ENCODE measurements at places on chromosomes 16 and 17. TPM values are rescaled to one million over a fixed set of nuclear protein-coding genes. Genes with fewer than 3 reads are reported as not detected.

Gene ZNF469
- 0.10 TPM for polyA plus RNA-seq

Gene AARS1
- polyA plus RNA-seq, result 13.9 TPM

Gene MFSD6L
- polyA plus RNA-seq, result 0.20 TPM

Gene MT1A
- not detected for polyA plus RNA-seq

Gene TBC1D3E
- polyA plus RNA-seq, result not detected

Gene LRRC75A
- polyA plus RNA-seq, result 1.4 TPM

Gene TTLL6
- not detected for polyA plus RNA-seq

Gene GLG1
- polyA plus RNA-seq, result 40.3 TPM

DNA sequence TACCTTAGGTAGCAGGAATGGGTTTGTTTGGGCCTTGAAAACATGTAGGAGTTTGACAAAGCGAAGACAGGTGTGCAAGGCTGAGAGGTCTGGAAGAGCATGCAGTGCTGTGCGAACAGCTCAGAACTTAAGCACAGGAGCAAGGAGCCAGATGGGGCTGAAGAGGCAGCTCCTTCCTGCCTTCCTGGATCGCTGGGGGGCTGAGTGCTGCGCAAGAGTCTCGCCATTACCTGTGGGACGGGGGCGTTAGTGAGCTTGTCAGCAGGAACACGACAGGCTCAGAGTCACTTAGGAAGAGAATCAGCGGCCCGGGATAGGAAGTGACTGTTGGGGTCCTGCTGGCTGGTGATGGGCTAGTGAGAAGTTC is 464 bp upstream of the MRM1 start:
- no peak for DNase-seq

GRCh38 chr17:63439687-63440086 is 6.4 kb downstream of the CYB561 start:
- DNase-seq, result peak; percentile 58

DNA sequence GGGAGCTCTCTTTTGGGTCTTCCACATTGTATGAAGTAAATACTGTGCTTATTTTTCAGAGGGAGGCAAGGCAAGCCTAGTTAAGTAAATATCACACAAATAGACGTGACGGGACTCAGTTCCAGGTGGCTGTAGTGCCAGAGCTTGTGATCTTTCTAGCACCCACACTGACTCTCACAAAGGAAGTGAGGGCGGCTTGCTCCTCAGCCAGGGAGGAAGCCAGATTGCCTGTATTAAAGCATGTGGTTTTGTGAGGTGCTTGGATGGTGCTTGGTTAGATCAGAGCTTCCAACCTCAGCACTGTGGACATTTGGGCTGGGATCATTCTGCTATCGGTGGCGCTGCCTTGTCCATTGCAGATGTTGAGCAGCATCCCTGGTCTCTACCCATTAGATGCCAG is 80.1 kb downstream of the VAT1L start:
- no peak for DNase-seq

DNA sequence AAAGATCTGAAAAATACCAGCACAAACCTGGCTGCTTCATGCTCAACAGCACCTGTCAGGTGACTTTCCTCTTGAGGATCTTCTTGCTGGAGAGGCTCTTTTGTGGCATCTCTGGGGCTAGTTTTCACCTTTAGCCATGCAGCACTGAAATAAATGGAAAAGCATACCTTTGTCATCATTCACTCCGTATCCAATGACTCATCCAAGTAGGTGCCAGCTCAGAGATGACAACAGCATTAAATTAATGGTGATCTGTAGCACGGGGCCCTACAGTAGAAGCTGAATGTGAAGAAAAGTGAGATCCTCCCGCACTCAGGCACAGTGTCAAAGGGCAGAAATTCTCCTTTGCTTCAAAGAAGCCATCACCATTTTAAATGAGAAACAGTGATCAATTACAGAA is 32.2 kb downstream of the KIAA0753 start:
- DNase-seq, result no peak

GRCh38 chr16:3637371-3637923 is 17.0 kb upstream of the DNASE1 start:
- DNase-seq, result peak; percentile 20

DNA sequence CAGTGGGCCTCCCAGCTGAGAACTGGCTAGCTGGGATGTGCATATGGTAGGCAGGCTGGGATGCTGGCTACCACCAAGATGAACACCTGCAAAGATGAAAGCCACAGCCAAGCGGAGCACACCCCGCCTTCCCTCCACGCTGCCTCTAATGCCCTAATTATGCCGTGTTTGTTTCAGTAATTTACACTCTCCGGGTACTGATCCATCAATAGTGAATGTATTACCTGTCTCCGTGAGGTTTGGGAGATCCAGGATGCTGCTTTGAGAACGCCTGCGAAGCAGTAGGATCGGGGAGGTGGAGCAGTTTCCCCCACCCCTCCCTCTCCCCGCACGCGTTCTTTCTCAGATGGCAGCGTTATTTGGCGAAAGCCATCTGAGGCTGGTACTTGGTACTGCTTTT is 28.9 kb upstream of the GSE1 start:
- DNase-seq, result no peak

DNA sequence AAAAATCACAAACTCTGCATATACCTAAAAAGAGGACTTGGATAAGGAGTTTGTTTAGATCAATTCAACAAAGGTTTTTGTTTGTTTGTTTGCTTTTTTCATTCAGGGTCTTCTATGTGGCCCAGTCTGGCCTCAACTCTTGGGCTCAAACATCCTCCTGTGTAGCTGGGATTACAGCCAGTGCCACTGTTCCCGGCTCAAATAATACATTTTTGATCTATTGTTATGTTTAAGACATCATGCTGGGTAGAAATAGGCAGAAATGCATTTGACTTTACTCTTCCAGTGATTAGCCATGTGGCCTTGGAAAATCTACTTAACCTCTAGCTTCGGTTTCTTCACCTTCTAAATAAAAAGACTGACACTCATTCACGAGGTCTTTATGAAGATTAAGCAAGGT is 11.5 kb downstream of the MAP2K6 start:
- no peak for DNase-seq

DNA sequence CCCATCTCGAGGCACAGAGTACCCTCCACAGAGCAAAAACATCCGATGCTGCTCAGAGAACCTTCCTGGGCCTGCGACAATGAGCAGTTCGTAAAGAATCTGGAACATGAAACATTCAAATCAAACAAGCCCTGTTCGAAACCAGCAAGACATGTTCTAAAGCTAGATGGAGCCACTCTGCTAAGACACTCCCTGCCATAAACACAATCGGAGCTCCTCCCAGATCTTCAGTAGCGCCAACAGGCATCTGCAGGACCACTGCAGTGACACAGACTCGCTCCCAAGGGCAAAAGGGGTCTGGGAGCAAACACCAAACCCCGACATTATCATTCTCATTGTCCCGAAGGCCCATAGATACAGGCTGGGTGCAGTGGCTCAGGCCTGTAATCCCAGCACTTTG is 108.7 kb downstream of the ZFHX3 start:
- DNase-seq, result no peak

- no peak for DNase-seq
Observed at GRCh38 chr17:17118399-17118798, 76.1 kb downstream of the MPRIP start.

- no peak for DNase-seq
Observed at GRCh38 chr17:39628655-39629493, 2.1 kb downstream of the PPP1R1B start.

- peak; percentile 17 for DNase-seq
Observed at GRCh38 chr16:19913340-19913645, 28.6 kb upstream of the GPRC5B start.

DNA sequence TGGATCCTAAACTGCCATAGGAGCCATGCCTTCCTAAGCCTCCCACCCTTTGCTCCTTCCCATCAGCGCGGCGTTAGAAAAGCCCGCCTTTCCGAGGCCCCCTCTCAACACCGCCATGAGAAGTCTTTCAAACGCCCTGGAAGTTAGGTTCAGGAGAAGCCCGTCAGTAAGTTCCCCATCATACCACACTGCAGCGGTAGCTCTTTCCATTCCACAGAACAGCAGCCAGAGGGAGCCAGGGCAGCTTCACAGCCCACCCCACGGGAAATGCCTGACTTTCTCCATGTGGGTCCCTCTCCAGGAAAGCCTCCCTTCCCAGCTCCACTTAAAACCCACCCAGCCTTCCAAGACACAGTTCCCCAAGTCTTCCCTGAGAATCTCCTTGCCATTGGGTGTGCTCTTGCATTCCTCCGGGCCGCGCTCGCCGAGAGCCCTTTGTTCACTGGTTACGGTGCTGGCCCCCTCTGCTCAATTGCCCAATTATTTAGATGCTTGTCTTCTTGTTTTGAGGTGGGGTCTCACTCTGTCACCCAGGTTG is 28.7 kb downstream of the KIAA0513 start:
- peak; percentile 25 for DNase-seq
